ENCODE measurements at places on chromosomes 2 and 18.

DNA sequence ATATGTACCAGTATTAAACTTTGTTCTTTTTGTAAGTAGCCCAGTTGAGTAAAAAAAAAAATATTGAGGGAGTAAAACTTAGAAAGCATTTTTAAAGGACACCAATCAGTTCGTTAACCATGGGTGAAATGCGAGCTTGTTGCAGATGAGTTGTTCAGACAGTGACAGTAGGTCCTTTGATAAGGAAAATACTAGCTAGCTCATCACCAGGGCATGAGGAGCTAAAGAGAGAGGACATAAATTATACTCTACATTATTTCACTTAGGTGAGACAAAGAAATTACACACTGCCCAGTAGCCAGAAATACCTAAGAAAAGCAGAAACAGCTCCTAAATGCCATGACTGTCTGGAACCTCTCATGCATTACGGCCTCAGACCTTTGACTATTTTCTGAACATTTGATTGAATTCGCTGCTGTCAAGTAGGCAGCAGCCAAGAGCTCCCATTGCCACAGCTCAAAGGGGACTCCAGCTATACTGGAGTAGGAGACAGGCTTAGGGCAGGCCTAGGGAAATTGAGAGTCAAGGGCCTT lies 2.6 kb upstream of the HNRNPLL start:
- no peak for DNase-seq

- DNase-seq = no peak
Observed at GRCh38 chr2:161708350-161708975, 84.2 kb downstream of the SLC4A10 start.

DNA sequence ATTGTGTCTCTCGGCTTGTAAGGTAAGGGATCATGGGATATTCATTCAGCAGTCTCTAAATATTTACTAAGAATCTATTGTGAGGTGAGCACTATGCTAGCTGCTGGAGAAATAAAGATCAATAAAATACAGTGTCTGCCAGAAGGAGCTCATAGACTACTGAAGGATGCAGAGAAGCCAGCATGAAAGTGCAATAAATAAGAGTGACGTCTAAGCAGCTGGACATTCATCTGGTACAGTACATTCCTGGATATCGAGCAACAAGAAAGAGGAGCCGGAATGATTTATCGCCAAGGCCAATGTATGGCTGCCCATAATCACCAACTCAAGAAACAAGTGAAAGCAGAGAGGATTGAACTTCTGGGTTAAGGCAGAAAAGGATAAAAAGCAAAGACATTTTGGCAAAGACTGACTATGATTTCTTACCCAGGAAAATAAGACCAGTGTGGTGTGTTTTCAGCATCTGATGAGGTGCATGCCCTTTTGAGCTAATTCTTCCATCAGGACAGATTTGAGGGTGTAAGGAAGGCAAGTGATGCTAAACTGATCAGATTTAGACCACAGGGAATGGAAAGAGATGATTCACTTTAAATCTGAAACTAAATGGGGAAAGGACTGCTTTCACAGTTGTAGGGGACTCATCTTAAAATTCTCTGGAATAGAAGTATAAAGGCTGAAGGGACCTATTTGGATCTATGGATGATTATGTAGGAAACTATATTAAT lies 18.7 kb upstream of the LMAN1 start:
- DNase-seq = no peak

GRCh38 chr2:98771721-98772524 lies 41.0 kb upstream of the MGAT4A start:
- peak; percentile 70 for DNase-seq

GRCh38 chr2:215847718-215848117 lies 165.6 kb downstream of the MREG start:
- no peak for DNase-seq

DNA sequence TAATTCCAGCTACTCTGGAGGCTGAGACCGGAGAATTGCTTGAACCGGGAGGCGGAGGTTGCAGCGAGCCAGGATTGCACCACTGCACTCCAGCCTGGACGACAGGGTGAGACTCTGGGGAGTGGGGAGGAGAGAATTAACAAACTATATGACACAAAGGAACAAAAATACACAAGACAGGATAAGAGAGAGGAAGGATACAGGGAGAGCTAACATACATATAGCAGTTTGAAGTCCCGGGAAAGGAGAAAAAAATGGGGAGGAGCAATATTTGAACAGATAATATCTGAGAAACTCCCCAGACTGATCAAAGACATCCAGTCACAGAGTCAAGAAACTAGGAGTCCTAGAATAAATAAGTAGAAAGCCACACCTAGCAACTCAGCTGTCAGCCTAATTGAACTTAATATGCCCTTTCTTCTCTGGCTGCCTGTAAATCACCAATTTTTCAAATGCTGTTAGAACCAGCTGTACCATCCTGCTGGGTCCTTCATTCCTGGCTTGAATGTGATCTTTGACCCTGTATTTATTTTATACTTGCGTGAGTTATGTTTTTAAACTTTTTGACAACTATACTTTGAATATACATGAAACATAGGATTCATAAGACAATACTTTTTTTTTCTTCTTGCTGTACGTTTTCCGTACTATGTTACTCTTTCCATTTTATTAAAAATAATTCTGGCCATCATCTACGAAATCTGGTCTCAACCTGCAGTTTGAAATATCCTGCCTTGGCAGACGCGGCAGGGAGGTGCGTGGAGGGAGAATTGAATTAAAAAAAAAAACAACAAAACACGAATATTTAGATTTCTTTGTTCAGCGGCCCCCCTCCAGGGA lies 876 bp upstream of the CYP27A1 start:
- no peak for DNase-seq

DNA sequence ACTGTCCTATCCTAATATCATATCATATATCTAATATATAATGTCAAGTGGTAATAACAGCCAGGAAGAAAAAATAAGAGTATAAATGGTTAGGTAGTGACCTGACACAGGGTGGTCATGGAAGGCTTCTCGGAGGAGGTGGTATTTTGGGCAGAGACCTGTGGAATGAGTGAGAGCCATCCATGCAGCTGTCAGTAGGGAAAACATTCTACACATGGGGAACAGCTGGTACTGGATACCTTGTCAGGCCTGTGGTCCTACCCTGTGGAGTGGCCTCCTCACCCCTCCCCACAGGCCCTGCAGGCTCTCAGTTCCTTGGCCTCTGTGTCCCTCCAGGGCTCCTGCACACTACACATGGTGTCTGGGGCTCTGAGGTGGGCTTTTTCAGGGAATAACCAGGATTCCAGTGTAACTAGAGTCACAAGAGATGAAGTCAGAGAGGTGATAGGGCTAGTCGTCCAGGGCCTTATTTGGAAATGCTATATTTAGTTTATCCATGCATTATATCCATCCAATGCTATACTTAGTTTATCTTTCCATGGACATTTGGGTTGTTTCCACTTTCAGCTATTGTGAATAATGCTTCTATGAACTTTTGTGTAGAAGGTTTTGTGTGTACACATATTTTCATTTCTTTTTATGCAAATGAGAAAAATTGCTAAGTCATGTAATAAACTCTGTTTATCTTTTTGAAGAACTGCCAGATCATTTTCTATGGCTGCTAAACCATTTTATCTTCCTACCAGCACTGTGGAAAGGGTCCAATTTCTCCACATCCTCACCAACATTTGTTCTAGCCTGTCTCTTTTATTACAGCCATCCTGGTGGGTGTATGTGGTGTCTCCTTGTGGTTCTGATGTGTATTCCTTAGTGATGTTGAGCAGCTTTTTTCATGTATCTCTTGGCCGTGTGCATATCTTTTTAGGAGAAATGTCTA lies 75.6 kb downstream of the TPGS2 start:
- DNase-seq = no peak

- no peak for DNase-seq
Observed at GRCh38 chr2:25903216-25903776, 25.0 kb upstream of the ASXL2 start.

- no peak for DNase-seq
Observed at GRCh38 chr2:119864318-119864717, 104.6 kb downstream of the PTPN4 start.

DNA sequence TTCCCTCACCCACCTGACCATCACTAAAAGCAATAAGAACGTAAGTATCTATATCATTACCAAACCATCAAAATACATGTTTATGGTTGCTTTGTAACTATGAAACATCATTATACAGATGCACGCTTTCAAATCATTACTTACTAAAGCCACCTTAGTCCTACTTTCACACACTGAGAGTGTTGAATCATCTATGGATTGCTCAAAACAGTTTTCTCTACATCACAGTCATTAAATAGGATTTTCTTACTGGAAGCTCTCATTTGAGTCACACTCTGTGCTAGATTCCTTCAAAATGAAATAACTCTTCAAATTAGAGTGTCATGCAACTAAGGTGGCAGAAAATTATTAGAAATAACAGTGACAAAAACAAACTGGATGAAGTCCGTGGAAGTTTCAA lies 878.4 kb downstream of the CPS1 start:
- no peak for DNase-seq

DNA sequence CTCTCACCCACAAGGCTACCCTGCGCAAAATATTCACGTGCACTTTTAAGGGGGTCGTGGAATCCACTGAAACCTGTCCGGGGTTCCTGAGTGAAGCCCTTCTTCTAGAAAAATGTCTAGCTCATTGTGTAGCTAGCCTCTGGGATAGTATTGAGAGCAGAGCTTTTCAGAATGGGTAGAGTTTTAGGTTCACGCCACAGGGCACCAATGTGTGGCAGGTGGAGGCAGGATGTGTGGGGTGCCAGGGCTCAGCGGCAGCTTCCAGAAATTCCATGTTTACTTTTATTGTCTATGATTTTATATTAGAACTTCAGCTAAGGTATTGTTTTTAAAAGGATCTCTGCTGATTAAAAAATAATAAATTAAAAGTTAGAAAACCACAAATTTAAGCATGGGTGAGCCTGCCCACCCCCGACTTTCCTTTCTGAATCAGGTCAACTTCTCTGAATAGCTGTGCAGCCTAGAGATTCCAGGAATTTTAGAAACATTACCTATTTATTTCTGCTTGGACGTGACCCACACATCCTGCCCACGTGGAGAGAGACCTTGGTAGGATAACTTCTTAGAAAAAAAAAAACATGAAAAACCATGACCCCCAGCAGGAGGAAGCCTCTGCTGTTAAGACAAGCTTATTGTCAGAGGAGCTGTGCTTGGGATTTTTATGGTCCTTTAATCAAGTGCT lies 163.7 kb downstream of the CTIF start:
- no peak for DNase-seq

- peak; percentile 93 for DNase-seq
Observed at GRCh38 chr2:96507957-96508520, 2.9 kb upstream of the NEURL3 start.

DNA sequence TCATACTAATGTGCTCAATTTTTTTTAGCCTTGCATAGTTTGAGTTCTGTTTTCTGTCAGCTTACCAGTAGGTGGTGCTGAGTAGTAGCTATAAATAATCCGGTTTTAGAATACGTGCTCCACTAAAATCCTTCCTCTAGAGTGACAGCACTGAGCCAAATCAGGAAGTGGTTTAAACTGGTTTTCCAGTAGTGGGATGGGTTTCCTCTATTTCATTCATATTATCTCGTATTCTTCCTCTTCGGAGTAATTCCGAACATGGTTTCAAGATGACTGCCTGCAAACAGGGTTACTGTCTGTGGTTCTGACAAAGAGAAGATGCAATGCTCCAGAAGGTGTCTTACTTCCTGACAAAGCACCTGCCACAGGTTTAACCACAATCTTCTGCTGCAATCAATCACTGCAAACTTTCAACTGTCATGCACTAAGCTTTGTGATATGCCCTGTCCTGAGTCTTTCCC lies 496.9 kb upstream of the VRK2 start:
- no peak for DNase-seq

- no peak for DNase-seq
Observed at GRCh38 chr18:31624892-31625640, 33.4 kb downstream of the TTR start.

DNA sequence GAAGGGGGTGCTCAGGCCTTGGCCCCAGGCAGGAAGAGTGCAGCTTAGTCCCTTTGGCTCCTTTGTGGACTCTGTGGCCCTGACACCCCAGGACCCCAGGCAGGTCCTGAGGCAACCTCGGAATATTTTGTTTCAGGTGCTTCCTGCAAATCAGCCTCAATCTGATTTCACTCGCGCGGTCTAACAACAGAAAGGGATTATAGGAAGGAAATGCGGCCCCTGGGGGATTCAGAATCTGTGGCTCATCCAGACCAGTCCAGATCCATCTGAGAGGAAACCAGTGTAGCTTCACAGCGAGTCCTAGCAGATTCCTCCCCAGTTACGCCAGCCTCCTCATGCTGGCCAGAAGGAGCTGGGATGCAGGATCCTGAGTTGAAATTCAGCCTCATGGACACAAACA lies 59.5 kb upstream of the YWHAQ start:
- DNase-seq = no peak

DNA sequence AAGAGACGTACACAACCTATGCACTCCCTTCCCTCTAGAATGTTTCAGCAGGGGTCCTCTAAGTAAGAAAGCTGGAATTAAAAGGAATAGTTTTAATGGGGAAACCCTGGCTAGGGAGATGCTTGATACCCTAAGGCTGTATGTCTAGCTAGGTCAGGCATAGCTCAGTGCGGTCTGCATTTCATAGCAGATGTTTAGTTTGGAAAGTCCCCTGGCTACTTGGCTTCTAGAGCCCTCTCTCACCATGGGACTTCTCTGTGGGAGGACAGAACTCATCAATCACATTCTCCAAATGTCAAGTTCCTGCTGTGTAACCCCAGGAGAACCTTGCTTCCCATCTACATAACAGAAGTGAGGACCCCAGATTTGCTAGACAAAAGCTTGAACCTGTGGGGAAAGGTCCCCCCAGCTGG lies 24.1 kb upstream of the ANXA4 start:
- no peak for DNase-seq

DNA sequence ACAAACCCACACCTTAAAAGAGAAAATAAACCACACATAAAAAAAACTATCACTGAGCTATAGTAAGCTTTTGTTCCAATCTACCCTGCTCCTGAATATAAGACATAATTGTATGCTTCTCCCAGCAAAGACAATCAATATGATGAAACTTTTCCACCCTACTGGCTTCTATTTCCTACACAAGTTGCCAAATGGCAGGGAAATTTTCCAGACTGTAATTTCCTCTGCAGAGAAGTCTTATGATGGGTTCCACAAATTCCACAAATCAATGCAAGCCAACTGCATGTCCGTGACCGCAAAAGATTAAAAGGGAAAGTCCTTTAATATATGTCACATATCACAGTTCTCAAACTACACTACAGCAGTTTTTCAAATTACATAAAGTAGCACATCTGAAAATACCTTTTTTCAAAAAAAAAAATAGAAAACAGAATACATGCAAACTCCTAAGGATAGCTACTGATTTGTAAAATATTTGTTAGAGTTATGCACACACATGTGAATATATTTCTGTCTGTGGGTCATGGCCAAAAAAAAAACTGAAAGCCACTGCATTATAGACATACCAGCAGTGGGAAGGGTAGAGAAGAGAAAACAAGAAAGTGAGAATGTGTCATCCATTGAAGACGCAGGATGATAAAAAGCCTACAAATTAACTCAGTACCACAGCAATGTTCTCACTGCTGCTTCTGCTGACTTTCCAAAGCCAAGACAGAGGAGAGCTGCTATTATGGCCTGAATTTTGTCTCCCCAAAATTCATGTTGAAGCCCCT lies 61.4 kb downstream of the RPL31 start:
- DNase-seq = no peak

DNA sequence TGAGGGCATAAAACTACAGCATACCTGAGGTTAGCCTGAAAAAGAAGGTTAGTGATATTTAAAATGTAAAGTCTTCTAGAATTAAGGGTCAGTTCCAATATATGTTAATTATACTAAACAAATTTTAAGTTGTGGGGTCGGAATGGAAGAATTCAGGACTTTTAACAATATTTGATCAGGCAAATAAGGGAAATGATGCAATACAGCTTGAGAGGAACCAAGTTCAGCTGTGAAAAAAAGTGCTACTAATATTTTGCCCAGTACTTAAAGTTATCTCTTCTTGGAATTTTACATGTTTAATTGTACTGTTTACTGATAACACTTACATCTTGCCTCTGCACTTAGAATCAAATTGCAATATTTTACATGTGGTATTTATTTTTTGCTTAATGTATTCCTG lies 345.5 kb upstream of the CWC22 start:
- no peak for DNase-seq
